Mesenchymal stem cell (in vitro differentiated cells and primary cell): ENCODE measurements at places on chromosomes 6 and 20.

GRCh38 chr6:82506526-82506925 is 142.9 kb downstream of the TPBG start:
- peak; percentile 14 for DNase-seq

GRCh38 chr6:64580346-64580745 is 944.7 kb downstream of the PHF3 start:
- DNase-seq: peak; percentile 6

DNA sequence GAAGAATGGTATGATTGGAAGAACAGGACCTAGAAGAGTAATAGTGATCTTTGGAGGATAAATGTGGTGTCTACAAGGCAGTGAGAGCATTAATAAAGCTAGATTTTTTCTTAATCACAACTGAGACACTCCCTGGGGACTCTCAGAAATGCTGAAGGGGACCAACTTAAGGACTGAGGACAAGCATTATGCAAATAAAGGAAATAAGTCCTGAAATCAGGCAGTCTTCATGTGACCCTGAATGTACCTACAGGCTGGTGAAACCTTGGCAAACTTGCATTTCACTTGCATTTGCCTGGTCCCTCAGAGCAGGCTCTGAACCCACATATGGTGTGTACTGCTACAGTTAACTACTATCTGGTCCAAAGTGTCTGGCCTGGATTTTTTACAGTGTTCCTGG is 19.3 kb upstream of the TTK start:
- no peak for DNase-seq

GRCh38 chr6:72817208-72817607 is 195.3 kb downstream of the KCNQ5 start:
- DNase-seq: no peak

GRCh38 chr6:43032326-43032725 is 10.9 kb downstream of the RRP36 start:
- no peak for DNase-seq

GRCh38 chr6:106561686-106562405 is 67.5 kb downstream of the RTN4IP1 start:
- no peak for DNase-seq

DNA sequence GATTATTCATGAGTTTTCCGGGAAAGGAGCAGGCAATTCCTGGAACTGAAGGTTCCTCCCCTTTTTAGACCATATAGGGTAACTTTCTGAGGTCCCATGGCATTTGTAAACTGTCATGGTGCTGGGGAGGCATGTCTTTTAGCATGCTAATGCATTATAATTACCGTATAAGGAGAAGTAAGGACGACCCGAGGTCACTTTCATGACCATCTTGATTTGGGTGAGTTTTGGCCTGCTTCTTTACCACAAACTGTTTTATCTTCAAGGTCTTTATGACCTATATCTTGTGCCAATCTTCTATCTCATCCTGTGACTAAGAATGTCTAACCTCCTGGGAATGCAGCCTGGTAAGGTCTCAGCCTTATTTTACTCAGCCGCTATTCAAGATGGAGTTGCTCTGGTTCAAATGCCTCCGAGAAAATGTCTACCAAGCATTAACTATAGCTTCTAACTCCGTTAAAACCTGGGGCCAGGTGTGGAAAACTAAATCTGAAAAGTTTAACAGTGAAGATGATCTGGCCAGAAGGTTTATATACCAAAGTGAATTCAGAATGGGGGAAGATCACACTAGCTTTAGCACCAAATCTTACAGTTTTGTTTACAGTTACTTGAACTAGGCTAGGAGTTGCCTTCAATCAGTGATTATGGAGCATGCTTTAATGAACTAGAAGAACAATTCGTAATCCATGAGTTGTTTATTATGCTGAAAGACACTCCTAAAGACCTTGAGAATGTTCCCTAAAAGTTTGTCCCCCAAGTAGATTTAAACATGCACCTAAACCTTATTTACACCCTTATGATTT is 80.0 kb upstream of the TOP1 start:
- no peak for DNase-seq

- no peak for DNase-seq
Measured at GRCh38 chr6:21271428-21272155, 322.0 kb upstream of the SOX4 start.

DNA sequence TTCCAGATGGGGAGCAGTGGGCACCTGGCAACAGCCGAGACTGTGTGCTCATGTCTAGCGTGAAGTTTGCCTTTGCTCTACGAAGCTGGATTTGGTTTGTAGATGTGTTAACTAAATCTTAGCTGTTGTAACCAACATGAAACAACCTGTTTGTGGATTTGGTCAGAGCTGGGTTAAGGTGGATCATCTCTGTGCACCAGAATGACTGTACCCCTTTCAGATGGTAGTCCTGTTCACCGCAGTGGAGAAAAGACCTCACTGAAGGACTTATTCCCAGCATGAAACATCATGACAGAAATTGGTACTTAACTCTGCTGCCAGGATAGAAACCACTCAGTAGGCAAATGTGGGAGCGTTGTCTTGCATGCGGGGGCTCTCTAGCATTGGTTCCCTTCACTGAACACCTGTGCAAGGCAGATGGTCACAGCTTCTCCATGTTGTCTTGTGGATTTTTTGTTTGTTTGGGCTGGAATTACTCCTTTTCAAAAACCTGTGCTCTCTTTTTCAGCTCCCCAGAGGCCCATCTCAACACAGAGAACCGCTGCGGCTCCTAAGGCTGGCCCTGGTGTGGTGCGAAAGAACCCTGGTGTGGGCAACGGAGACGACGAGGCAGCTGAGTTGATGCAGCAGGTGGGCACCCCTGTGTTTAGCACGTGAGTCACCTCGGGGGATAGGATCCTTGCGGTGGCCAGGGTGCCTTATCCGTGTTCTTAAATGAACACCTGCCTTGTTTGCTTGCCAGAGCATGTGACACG is 19.3 kb upstream of the EFCAB8 start:
- no peak for DNase-seq

- peak; percentile 28 for DNase-seq
Measured at GRCh38 chr6:27601668-27602254, 128.9 kb upstream of the ZNF184 start.

DNA sequence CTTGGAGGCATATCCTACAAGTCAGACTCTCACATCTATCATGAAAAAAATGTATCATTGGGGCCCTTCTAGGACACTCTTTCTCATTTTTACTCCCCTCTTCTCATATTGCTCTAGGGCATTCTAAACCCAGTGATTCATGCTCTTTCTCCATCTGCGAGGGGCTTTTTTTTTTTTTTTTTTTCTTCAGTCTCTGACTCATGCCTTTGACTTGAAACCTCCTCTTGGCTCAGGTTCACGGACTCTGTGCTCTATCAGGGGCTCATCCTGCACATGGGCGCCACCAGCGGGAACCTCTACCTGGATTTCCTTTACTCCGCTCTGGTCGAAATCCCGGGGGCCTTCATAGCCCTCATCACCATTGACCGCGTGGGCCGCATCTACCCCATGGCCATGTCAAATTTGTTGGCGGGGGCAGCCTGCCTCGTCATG is 17.8 kb downstream of the SLC22A1 start:
- DNase-seq: peak; percentile 79

GRCh38 chr20:62208061-62208794 is 11.8 kb downstream of the HRH3 start:
- no peak for DNase-seq

DNA sequence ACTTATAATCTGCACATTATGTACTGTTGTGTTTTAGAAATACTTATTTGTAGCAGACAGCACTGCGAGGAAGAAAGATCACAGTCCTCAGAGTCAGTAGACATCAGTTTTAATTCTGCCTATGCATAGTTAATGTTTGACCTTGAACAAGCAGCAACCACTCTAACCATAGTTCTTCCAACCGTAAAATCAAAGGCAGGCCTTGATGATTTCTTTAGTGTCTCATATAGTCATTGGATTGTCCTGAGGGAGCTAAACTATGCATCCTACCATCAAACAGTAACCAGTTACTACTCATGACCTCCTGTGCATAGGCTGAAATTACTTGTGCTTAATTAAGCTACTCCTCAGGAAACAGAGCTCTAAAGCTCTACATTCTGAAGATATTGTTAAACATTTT is 294.8 kb upstream of the STXBP5 start:
- no peak for DNase-seq

GRCh38 chr6:34025861-34026260 is 120.0 kb downstream of the GRM4 start:
- DNase-seq: no peak

DNA sequence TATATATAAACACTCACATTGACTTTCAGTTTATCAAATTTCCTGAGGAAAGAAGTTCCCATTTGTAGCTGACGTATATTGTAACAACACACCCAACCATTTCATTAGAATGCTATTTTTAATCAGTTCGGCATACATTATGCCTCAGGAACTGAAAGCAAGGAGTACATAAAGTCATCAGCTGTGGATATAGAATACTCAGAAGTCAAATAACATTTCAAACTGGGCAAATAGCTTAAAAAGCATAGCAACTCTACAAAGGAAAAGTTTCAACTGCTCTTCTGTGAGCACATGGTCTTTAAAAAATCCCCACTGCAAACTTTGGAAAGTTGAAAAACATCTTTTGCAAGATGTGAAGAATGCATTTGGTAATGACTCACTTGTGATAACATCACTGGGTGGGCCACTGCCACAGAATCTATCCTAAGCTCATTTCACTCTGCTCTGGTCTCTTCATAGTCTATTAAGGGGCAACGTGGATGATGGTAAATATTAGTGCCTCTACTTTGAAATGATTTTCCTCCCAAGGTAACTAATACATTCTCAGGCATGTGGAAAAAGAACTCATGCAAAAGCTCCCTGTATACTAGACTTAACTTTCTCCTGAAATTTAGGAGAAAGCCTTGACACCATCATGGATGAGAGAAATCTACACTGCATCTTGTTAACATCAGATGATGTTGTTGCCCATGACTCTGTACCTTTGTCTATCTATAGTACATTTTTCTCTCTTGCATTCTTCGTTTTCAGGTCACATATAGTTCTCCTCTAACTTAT is 49.2 kb downstream of the FYN start:
- peak; percentile 76 for DNase-seq

- peak; percentile 50 for DNase-seq
Measured at GRCh38 chr6:142088858-142089216, 43.9 kb upstream of the GJE1 start.

- no peak for DNase-seq
Measured at GRCh38 chr6:166109608-166110007, 58.0 kb downstream of the TBXT start.

DNA sequence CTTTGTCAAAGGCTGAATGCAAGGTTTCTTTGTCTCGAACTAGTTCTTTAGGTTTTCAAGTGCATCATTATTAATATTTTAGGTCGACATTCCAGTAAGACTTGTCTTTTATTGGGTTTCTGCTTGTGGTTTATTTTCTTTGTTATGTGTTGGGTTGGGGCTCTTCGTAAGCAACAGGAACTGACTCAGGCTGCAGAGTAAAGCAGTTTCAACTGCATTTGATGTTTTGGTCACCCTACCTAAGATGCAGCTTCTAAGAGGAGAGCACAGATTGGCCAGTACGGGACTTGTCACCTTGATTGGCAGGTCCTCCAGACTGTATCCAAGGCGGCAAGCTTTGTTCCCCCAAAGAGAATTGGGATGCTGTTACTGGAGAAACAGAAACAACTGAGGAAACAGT is 149.5 kb upstream of the SULF2 start:
- DNase-seq: no peak

DNA sequence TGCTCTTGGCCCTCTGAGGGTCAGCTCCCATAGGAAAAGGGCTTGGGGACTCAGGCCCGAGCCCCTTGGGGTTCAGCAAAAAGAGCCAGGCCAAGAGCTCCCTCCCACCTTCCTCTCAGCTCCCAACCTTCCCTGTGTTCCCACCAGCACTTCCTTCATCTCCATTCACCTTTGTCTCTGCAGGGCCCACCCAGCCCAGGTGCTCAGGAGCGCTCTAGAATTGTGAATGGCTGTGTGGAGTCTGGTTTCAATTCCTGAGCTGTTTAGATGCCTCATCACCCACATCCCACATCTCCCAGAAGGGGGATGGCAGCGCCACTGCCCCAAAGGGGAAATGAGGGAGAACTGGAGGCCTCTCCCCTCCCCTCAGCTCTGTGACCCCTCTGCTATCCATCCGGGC is 7.7 kb downstream of the GRM4 start:
- no peak for DNase-seq

GRCh38 chr6:141729146-141729545 is 403.6 kb upstream of the GJE1 start:
- peak; percentile 15 for DNase-seq

- DNase-seq: peak; percentile 65
Measured at GRCh38 chr6:128118401-128118800, 217.5 kb upstream of the THEMIS start.

DNA sequence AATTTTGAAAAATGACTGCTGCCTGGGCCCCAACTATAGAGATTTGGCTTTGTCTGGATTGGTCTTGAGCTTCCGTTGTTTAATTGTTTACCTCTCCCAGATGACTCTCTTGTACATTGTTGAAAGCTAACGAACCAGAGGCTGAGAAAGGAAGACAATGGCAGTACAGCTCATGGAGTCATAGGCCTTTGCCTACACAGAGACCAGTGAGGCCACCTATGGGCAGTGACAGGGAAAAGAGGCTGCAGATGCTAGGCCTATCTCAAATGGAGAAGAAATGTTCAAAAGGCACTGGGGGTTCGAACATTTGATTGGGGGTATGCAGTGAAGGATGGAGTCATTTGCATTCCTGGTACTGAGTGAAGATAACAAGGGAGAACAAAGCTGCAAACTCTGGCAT is 29.1 kb downstream of the OPN5 start:
- DNase-seq: no peak

DNA sequence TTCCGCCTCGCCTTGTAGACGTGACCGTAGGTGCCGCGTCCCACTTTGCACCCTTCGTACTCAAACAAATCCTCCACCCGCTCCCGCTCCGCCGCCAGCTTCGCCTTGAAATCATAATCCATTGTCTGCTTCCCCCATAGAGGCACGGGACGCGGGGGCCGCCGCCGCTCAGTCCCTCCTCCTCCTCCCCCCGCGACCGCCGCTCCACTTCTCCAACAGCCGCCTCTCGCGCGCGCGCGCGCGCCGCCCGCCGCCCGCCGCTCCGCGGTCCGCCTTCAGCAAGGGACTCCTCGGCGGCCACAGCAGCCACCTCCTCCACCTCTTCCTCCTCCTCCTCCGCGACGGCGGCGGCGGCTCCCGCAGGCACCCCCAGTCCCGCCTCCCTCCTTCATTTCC is 256 bp downstream of the CDK19 start:
- DNase-seq: no peak

GRCh38 chr6:110714143-110714542 is 101.1 kb downstream of the CDK19 start:
- DNase-seq: no peak

DNA sequence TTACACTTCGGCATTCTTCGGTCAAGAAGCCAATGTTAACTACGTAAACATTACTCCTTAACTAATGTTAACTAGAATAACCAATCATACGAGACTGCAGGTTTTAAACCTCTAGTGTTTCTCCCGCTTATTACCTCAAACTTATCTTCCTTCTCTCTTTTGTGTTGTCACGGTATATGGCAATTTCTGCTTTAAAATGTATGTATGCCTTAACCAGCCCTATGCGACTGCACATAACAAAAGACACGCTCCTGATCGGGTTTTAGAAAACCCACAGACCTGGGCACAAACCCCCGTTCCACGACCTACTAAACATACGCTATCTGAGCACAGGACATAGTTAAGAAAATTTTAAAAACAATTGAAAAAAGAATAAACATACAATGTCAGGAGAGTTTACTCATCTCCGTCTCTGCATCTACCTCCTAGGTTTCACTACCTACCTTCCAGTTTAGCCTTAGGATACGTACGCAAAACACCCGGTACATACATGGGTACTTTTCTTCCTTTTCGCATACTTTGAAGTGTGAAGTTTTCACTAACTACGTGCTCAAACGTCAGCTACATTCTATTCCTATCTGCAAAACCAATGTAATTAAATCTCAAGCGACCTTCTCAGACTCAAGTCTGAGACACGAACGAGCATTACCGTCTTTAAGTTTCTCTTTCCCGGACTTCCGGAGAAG is 1.1 kb downstream of the CD164 start:
- DNase-seq: peak; percentile 50
